Memory B cell (primary cell): ENCODE measurements at places on chromosomes 7 and 10.

DNA sequence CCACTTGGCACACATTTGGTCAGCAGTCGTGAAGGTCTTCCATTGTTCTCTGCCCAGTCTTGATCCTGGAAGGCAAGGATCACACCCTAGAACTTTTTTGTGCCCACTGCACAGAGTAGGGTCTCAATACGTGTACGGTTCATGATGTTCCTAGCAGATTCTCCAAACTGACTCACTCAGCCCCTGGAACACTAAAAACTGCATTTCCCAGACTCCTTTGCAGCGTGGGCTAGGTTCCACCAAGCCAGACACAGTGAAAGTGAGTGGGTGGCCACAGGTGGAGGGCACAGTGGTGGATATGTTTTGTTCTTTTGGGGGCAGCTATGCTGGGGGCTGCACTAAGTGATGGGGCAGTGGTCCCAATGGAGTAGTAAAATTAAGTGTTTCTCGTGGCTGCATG is 1.5 kb upstream of the LHPP start:
- DNase-seq = no peak
- no peak overlapping the region for H3K4me3 ChIP-seq
- no peaks in the 10 kb centered on the region for H3K36me3 ChIP-seq
- peaks cover 11% of the 10 kb centered on the region for H3K27me3 ChIP-seq

DNA sequence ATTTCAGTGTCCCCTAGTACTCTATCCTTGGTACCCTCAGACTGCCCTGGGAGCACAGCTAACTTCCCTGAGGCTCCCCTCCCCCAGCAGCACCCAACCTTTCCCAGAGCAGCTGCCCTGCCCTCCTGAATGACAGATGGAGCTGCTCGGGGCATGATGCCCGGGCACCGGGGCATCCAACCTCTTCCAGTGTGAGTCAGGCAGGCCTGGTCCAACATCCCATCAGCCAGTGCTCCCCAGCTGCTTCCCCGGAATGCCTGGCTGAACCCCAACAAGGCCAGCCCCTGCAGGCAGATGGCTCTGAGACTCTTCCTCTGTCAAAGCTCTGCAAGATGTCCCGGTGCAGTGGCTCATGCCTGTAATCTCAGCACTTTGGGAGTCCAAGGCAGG is 11.9 kb upstream of the TSPAN15 start:
- no peaks in the 10 kb centered on the region for H3K36me3 ChIP-seq
- no peaks in the 10 kb centered on the region for H3K4me1 ChIP-seq
- peaks cover 20% of the 10 kb centered on the region for H3K27me3 ChIP-seq
- H3K27ac ChIP-seq = no peak overlapping the region

- no peak overlapping the region for H3K27ac ChIP-seq
- no peak for DNase-seq
- no peaks in the 10 kb centered on the region for H3K36me3 ChIP-seq
- no peak overlapping the region for H3K4me3 ChIP-seq
- H3K27me3 ChIP-seq = no peaks in the 10 kb centered on the region
- no peaks in the 10 kb centered on the region for H3K4me1 ChIP-seq
These were observed 763.6 kb downstream of the PHTF2 start for GRCh38 chr7:78562191-78562590.

DNA sequence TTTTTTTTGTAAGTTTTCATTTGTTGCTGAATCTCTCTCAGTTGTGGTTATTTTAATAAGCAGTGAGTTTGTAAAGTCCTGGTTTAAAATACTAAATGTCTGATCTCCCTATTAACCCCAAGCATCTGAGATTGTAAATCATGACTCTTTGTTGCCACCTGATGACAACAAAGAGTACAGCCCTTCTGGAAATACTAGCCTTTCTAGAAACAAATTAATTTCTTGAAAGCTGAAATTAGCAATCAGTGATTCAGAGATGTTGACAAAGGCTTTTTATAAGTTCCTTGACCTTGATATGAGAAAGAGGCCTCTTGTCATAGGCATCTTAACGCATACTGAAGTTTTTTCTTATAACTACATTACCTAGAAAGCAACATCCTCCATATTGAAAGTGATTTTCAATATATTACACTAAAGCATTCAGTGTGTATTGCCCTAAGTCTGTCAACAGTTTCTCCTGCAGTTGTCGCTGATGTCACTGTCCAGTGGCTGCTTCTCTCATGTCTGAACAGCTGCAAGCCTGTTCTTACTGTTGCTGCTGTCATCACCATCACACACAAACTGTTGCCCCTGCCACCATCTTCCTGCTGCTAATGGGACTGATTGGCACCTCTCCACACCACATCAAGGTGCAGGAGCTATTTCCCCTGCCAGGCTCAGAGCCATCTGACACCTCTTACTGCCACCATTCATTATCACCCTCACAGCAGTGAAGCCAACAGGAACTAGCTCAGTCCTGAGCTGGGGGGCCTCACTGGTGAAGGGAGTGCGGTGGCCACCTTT is 95.1 kb upstream of the LRGUK start:
- H3K27ac ChIP-seq = no peak overlapping the region
- peaks cover 9% of the 10 kb centered on the region for H3K36me3 ChIP-seq
- no peaks in the 10 kb centered on the region for H3K4me1 ChIP-seq
- H3K4me3 ChIP-seq = no peak overlapping the region

DNA sequence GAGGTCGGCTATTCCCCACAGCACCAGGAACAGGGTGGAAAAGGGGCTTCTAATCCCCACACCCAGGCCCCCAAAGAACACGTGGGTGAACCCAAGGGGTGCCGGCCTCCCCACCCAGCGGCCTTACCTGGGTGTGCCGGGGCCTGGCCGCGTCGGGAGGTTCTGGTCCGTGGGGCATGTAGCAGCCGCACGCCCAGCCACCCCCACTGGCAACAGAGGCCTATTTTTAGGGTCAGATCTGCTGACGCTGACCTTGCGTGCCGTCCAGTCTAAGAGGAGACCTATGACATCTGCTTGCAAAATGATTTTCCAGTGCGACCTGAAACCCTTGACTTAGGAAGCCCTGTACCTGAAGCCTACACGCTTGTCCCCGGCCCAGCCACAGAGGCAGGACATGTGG is 38.0 kb upstream of the SAMD8 start:
- no peaks in the 10 kb centered on the region for H3K4me1 ChIP-seq
- no peak overlapping the region for H3K27ac ChIP-seq
- DNase-seq = no peak
- no peaks in the 10 kb centered on the region for H3K36me3 ChIP-seq
- H3K4me3 ChIP-seq = no peak overlapping the region

GRCh38 chr10:110003524-110003885 is 4.3 kb upstream of the ADD3 start:
- peaks cover 20% of the 10 kb centered on the region for H3K4me1 ChIP-seq
- no peaks in the 10 kb centered on the region for H3K36me3 ChIP-seq
- no peaks in the 10 kb centered on the region for H3K27me3 ChIP-seq
- no peak for DNase-seq
